ENCODE measurements at places on chromosomes 7 and 10. TPM values are rescaled to one million over a fixed set of nuclear protein-coding genes. Genes with fewer than 3 reads are reported as not detected.

Gene SLC26A3
- 1,169 TPM for total RNA-seq

Gene HTR7
- total RNA-seq: 0.07 TPM

Gene AGR2
- total RNA-seq: 2,751 TPM

Gene MKX
- total RNA-seq: 2.3 TPM

Gene IQUB
- not detected for total RNA-seq

Gene ASZ1
- not detected for total RNA-seq

Gene CYP17A1
- 7.7 TPM for total RNA-seq

Gene INHBA
- 0.19 TPM for total RNA-seq

DNA sequence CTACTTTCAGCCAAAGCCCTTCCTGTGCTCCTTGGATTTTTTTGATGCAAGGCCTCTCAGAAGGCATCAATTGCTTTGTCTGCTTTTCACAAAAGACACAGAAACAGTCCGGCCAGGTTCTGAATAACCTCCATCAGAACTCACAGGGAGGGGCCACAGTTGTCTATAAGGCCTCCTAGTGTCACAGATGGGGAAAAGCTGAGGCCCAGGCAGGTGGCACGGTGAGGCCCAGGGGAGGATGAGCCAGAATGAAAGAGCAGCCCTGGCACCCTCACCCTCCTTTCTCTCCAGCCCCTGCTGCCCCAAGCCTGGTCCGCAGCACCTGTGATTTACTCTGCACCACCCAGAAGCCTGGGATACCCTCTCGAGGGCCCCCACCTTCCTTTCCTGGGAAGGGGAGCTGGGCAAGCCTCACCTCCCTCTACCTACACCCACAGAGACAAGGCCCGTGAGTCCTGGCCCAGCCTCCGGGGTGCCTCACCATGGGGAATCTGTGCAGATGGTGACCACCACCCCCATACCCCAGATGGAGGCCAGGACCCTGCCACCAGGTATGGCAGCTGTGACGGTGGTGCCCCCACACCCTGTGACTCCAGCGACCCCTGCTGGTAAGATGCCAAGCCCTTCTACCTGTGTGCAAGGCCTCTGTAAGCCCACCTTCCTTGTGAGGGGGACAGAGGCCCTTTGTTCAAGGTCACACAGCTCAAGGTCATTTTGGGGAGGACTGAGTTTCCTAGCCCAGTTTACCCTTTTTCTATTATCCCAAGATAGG lies 26.2 kb upstream of the ZNF467 start:
- H3K4me1 ChIP-seq: no peaks in the 10 kb centered on the region
- no peaks in the 10 kb centered on the region for H3K27me3 ChIP-seq
- H3K36me3 ChIP-seq: no peaks in the 10 kb centered on the region

GRCh38 chr10:53315709-53316108 lies 543.1 kb upstream of the MBL2 start:
- H3K36me3 ChIP-seq: no peaks in the 10 kb centered on the region
- no peak overlapping the region for H3K27ac ChIP-seq
- no peak for DNase-seq

GRCh38 chr10:11176746-11177145 lies 159.1 kb downstream of the CELF2 start:
- no peak for DNase-seq
- peak overlapping the region; percentile 46 for H3K27ac ChIP-seq
- no peaks in the 10 kb centered on the region for H3K27me3 ChIP-seq
- no peaks in the 10 kb centered on the region for H3K36me3 ChIP-seq

- no peak for DNase-seq
- no peak overlapping the region for H3K4me3 ChIP-seq
- no peaks in the 10 kb centered on the region for H3K4me1 ChIP-seq
- H3K27me3 ChIP-seq: no peaks in the 10 kb centered on the region
- H3K27ac ChIP-seq: no peak overlapping the region
Observed at GRCh38 chr10:106931159-106931852, 233.2 kb downstream of the SORCS1 start.

DNA sequence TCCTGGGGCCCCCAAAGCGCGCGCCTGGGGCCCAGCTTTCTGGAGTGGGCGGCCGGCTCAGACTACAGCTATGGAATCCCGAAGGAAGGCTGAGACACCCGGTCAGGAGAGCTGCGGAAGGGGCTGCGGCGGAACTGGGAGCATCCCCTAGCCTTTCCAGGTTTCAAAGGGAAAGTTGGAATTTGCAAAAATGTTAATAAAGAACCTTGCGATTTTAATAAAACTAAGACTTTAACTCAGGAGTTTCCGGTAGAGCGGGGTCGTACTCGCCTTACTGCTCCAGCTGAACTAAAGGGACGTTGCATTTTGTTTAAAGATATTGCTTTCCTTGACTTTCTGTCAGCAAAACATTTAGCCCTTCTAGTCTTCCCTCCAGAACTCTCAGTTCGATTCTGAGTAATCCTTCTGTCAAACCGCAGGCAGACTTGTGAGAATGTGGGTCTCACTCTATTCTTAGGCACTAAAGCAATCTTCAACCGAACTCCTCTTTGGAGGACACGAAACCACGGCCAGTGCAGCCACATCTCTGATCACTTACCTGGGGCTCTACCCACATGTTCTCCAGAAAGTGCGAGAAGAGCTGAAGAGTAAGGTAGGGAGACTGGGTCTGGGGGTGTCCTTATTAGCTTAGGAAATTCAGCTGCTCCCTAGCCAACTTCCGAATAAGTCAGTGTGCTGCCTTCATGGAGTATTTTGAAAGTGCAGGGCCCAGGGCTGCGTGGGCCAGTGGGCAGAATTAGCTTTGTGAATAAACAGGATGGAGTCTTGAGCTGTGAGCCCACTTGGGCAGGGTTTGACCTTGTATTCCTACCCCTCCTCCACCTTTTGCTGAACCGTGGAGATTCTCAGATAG lies 1.9 kb downstream of the CYP26A1 start:
- peaks cover 10% of the 10 kb centered on the region for H3K4me1 ChIP-seq
- H3K36me3 ChIP-seq: no peaks in the 10 kb centered on the region
- H3K4me3 ChIP-seq: no peak overlapping the region
- H3K27me3 ChIP-seq: peaks cover 60% of the 10 kb centered on the region

DNA sequence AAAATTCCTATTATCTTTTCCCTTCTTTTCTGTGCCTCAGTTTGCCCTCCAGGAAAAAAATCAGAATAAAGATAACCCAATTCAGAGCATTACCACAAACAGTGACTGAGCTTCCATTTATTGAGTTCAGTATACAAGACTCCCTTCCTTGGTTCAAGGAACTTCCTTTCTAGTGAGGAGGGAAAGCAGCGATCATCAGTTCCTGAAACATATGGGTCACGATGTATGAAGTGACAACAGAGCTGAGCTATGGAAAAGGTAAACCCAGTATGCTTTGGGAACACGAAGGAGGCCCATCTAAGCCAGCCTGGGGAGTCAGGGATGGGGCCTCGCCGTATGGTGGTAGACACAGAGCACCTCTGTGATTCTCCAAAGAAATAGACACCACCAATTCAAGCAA lies 15.8 kb downstream of the C10orf71 start:
- no peaks in the 10 kb centered on the region for H3K36me3 ChIP-seq
- no peak overlapping the region for H3K4me3 ChIP-seq
- H3K27ac ChIP-seq: no peak overlapping the region
- no peaks in the 10 kb centered on the region for H3K4me1 ChIP-seq
- no peak for DNase-seq
- H3K27me3 ChIP-seq: no peaks in the 10 kb centered on the region

GRCh38 chr7:107684947-107685463 lies 24.4 kb downstream of the SLC26A4 start:
- no peaks in the 10 kb centered on the region for H3K36me3 ChIP-seq
- H3K4me1 ChIP-seq: no peaks in the 10 kb centered on the region
- no peak overlapping the region for H3K4me3 ChIP-seq

GRCh38 chr7:14351167-14351566 lies 361.7 kb upstream of the ETV1 start:
- H3K4me3 ChIP-seq: no peak overlapping the region
- no peaks in the 10 kb centered on the region for H3K27me3 ChIP-seq
- H3K4me1 ChIP-seq: no peaks in the 10 kb centered on the region
- no peak overlapping the region for H3K27ac ChIP-seq

DNA sequence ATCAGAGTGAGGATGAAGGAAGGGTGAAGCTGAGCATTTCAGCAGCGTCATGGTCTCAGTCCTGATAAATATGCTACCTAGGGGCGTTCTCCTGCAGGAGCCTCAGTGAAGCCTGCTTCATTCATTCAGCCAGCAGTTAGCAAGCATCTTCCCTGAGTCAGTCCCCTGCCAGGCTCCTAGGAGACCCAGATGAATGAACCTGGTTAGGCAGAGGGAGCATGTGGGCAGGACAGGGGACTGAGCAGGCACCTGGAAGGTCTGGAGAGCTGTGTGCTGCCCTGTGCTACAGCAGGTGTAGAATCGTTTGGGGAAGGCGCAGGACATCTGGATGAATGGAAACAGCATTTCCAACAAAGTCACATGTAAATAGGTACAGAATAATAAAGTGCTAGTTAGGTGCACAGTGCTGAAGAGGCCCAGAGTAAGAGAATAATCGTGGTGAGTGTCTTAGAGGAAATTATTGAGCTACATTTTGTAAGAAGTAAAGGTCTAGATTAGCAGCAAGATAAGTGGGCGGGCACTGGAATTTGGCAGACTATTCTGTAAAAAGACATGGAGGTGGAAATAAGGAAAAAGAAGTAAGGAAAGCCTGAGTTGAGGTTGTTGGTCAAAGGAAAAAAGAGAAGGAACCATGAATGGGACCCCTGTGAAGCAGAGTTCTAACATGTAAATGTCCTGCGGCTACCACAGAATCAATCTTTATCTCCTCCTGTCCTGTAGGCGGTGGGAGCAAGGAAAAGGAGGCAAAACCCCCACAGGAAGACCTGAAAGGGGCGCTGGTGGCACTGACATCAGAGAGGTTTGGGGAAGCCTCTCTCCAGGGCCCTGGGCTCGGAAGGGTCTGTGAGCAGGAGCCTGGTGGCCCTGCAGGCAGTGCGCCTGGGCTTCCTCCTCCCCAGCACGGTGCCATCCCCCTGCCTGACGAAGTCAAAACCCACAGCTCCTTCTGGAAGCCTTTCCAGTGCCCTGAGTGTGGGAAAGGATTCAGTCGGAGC lies 12.0 kb downstream of the ZSCAN25 start:
- H3K27ac ChIP-seq: no peak overlapping the region
- no peaks in the 10 kb centered on the region for H3K27me3 ChIP-seq
- H3K4me3 ChIP-seq: no peak overlapping the region
- no peaks in the 10 kb centered on the region for H3K4me1 ChIP-seq
- H3K36me3 ChIP-seq: peaks cover 17% of the 10 kb centered on the region
- DNase-seq: no peak

- peaks cover 17% of the 10 kb centered on the region for H3K4me1 ChIP-seq
- no peak for DNase-seq
- no peaks in the 10 kb centered on the region for H3K27me3 ChIP-seq
- no peak overlapping the region for H3K4me3 ChIP-seq
Observed at GRCh38 chr10:132520177-132520811, 17.3 kb upstream of the INPP5A start.

DNA sequence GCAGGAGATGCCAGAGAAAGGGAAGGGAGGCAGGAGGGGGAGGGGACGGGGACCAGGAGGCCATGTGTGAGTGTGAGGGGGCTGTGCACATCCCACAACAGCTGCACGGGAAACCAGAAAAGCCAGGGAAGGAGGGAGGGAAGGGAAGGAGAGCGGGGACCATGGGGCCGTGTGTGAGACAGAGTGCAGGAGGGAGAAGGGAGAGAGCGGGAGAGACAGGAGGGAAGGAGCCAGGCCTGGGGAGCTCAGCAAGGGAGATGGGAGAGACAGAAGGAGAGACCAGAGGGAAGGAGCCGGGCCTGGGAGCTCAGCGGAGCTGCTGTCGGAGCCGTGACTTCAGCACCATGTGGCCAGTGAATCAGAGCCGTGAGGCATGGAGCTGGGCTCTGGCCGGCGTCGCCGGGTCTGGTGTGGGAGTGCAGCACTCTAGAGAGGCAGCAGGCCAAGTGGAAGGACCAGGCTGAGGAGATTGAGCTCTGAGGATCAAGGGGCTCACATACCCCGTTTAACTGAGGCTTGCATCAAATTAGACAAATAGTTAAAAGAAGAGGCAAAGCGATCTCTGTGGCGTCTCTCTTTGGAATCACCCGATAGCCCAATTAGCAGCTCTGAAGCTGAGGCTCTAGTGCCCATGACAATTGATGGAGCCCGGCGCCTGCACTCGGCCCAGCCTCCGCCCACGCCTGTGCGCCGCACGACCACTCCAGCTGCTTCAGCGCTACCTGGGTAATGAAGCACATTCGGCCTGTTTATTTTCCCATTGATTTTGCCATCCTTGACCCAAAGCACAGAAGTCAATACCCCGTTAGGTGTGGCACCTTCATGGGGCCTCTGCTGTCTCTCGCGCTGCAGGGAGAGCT lies 150.4 kb downstream of the MAD1L1 start:
- no peak overlapping the region for H3K27ac ChIP-seq
- no peaks in the 10 kb centered on the region for H3K4me1 ChIP-seq
- H3K27me3 ChIP-seq: no peaks in the 10 kb centered on the region
- H3K36me3 ChIP-seq: no peaks in the 10 kb centered on the region

GRCh38 chr10:98956576-98957260 lies 278.9 kb downstream of the HPSE2 start:
- no peaks in the 10 kb centered on the region for H3K27me3 ChIP-seq
- no peaks in the 10 kb centered on the region for H3K36me3 ChIP-seq
- no peaks in the 10 kb centered on the region for H3K4me1 ChIP-seq
- DNase-seq: no peak
- H3K27ac ChIP-seq: peak overlapping the region; percentile 18
- H3K4me3 ChIP-seq: no peak overlapping the region

GRCh38 chr7:69260023-69260422 lies 338.3 kb upstream of the AUTS2 start:
- H3K27me3 ChIP-seq: no peaks in the 10 kb centered on the region
- no peak overlapping the region for H3K4me3 ChIP-seq
- H3K27ac ChIP-seq: no peak overlapping the region

DNA sequence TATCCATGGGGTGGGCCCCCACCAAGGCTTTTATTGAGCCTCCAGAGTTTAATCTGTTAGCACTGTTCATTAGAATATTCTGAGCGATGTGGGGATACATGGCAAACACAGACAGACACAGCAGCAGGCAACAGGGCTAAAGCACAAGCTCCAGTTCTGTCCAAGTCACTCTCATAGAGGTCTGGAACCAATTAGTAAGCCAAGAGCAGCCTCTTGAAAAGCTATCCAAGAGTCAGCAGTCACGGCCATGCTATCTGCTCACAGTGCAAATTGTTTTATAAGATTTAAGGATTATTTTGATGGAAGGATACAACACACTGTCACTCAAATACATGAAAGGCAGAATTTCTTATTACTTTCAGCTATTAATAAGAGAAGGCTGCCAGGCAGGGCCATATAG lies 86.4 kb upstream of the DGKB start:
- H3K36me3 ChIP-seq: no peaks in the 10 kb centered on the region
- H3K4me3 ChIP-seq: no peak overlapping the region
- no peak overlapping the region for H3K27ac ChIP-seq
- H3K4me1 ChIP-seq: no peaks in the 10 kb centered on the region

- no peak overlapping the region for H3K4me3 ChIP-seq
- H3K4me1 ChIP-seq: no peaks in the 10 kb centered on the region
- no peak overlapping the region for H3K27ac ChIP-seq
- no peaks in the 10 kb centered on the region for H3K27me3 ChIP-seq
- DNase-seq: no peak
Observed at GRCh38 chr10:23238015-23238414, 45.9 kb downstream of the PTF1A start.

- H3K4me1 ChIP-seq: no peaks in the 10 kb centered on the region
- no peak overlapping the region for H3K27ac ChIP-seq
- DNase-seq: no peak
- H3K27me3 ChIP-seq: peaks cover 9% of the 10 kb centered on the region
Observed at GRCh38 chr7:29812185-29812876, 6.0 kb downstream of the WIPF3 start.

All from colonic mucosa (tissue), 4 donors.